ENCODE measurements at places on chromosomes 6 and 20.

- H3K27ac ChIP-seq, result no peak overlapping the region
- peaks cover 11% of the 10 kb centered on the region for H3K4me1 ChIP-seq
- H3K36me3 ChIP-seq, result no peaks in the 10 kb centered on the region
- H3K4me3 ChIP-seq, result no peak overlapping the region
- no peaks in the 10 kb centered on the region for H3K27me3 ChIP-seq
Measured at GRCh38 chr20:50313827-50314677, 123.4 kb downstream of the CEBPB start.

DNA sequence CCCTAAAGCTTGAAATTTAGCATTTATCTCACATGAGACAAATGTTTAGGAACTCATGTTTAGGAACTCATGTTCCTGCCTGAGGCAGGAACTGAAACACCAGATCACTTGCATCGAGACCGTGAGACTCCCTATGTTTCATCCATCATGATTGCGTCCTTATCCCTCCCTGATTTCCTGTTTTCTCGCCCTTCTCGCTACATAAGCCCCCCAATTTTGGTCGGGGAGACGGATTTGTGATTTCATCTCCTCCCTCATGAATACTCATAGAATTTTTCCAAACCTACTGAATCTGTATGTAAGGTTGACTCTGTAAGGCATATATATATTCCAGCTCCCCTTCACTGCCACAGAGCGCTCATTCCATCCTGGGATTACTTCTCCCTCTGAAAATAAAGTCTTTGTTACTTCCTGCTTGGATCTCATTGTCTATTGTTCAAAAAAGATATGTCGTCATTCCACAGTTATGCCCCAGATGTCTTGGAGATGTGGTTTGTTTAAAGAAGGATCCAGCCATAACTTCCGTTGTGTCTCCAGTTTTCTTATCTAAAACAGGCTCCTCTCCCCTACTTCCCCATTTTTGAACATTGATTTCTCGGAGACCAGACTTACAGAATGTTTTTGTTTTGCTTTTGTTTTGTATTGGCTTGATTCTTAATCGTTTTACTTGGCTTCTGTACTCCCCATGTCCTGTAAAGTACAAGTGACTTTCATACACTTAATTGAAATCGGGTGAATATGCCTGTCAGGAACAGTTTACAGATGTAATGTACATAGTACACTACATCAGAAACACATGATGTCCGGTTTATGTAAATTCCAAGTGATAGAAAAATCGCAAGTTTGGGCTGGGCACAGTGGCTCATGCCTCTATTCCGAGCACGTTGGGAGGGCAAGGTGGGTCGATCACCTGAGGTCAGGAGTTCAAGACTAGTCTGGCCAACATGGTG, 118.7 kb downstream of the HFE start:
- H3K4me1 ChIP-seq, result no peaks in the 10 kb centered on the region
- peak overlapping the region; percentile 56 for H3K4me3 ChIP-seq
- DNase-seq, result no peak
- H3K36me3 ChIP-seq, result no peaks in the 10 kb centered on the region
- H3K27me3 ChIP-seq, result no peaks in the 10 kb centered on the region

DNA sequence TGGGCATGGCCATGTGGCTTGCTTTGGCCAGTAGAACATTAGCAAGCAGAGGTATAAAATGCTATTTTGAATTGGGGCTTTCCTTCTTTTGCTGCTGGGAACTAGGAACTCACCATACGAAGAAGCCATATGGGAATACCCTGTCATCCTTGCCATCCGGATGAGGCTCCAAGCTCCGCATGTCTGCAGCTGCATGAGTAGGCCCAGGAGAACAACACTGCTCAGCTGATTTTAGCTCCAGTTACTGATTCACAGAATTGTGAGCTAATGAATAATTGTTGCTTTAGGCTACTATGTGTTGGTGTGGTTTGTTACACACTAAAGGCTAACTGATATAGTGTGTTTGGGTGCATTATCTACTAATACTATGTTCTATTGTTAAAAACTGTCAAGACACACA, 2.7 kb upstream of the PLCB4 start:
- no peak overlapping the region for H3K27ac ChIP-seq
- H3K4me3 ChIP-seq, result no peak overlapping the region
- no peak for DNase-seq
- H3K4me1 ChIP-seq, result no peaks in the 10 kb centered on the region

GRCh38 chr6:10409731-10410206, 5.1 kb downstream of the TFAP2A start:
- peak overlapping the region; percentile 83 for H3K27ac ChIP-seq
- peaks cover 93% of the 10 kb centered on the region for H3K27me3 ChIP-seq
- H3K4me1 ChIP-seq, result peaks cover 8% of the 10 kb centered on the region
- H3K36me3 ChIP-seq, result no peaks in the 10 kb centered on the region
- no peak for DNase-seq
- H3K4me3 ChIP-seq, result peak overlapping the region; percentile 34

DNA sequence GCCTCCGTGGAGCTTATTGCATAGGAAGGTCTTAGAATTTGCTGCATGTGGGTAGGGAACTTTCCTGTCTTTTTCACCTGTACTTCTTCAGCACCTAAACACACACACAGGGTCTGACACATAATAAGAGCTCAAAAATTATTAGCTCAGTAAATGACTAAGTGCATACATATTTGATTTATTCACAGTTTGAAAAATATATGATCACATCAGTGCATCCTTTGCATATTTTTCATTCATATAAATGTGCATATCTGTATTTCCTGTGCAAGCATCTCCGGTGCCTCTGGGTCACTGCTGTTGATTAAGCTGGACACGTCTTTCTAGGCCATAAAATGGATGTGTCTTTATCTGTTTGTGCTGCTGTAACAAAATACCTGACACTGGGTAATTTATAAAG, 234.7 kb downstream of the UST start:
- DNase-seq, result no peak
- H3K27me3 ChIP-seq, result no peaks in the 10 kb centered on the region
- H3K4me1 ChIP-seq, result peaks cover 17% of the 10 kb centered on the region
- no peak overlapping the region for H3K27ac ChIP-seq

DNA sequence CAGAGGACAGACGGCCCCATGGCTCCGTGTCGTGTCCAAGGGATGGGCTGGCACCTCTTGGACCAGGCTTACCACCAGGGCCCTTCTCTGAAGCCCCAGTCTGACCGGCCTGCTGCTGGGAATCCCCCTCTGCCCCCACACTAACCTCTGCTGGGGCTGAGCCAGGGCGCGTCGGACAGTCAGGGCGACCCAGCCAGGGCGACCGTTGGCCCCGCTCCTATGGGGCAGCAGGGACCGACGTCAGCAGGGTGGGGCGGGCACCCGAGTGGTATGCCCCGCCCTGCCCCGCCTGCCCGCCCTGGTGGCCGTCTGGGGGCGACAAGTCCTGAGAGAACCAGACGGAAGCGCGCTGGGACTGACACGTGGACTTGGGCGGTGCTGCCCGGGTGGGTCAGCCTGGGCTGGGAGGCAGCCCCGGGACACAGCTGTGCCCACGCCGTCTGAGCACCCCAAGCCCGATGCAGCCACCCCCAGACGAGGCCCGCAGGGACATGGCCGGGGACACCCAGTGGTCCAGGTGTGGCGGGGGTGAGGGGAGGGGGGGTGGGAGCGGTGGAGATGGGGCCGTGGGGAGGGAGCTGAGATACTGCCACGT, at the start of gene SLC17A9:
Gene SLC17A9, plus strand, starts transcription at position 337 of the 595 bp plus-strand sequence. Its CDS starts 122 bp downstream, at position 459.
- peak; percentile 91 for DNase-seq
- peaks cover 34% of the 10 kb centered on the region for H3K4me1 ChIP-seq
- peak within 1 kb of the TSS; percentile 99 for H3K27ac ChIP-seq
- no peaks in the 10 kb centered on the region for H3K36me3 ChIP-seq
- H3K27me3 ChIP-seq, result no peaks in the 10 kb centered on the region
